Mammary epithelial cell (primary cell): ENCODE measurements at places on chromosomes 7 and 10. TPM values are rescaled to one million over a fixed set of nuclear protein-coding genes. Genes with fewer than 3 reads are reported as not detected.

Gene PTPN20
- 8.5 and 8.7 TPM in 2 replicates for total RNA-seq

Gene GBX1
- total RNA-seq: not detected

Gene SLC35B4
- total RNA-seq: 22.6 and 23.2 TPM in 2 replicates

Gene AKR1C2
- 28.0 and 30.4 TPM in 2 replicates for total RNA-seq

Gene BCL7B
- 57.8 and 65.3 TPM in 2 replicates for total RNA-seq
